ENCODE measurements at places on chromosomes 5 and 9.

DNA sequence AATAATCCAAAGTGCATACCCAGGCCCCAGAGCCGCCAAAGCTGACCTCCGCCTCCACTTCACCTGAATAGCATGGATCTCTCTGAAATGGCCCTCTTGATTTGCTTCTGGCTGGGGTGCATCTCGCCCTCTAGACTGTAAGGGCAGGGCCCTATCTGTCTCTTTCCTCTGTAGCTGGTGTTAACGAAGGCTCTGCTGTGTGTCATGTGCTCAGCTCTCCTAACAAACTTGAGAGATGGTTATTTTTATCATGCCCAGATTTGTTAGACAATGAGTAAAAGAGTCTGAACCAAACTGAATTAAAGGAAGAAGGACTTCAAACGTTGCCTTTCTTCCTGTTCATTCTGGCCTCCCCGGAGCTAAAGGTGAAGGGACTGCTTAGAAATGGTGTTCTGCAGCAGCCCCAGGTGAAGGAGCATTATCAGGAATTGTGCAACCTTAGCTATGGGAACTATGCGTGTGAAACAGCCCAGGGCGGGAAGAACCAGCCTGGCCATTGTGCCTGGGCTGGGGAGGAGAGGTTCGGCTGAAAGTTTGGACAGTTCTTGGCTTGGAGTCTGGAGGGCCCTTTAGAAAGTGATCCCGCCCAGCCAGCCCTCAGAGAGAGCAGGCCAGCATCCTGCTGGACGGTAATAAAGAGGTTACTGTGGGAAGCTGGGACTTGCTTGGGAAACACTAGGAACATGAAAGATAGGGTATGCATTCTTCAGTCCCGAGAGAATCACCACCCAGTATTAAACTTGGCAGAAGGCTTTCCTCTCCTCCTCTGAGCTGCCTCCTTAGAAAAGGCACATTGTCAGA, 73.5 kb downstream of the WWC1 start:
- no peak for DNase-seq

- no peak for DNase-seq
These were observed 38.0 kb upstream of the OSMR start for GRCh38 chr5:38807570-38808483.

DNA sequence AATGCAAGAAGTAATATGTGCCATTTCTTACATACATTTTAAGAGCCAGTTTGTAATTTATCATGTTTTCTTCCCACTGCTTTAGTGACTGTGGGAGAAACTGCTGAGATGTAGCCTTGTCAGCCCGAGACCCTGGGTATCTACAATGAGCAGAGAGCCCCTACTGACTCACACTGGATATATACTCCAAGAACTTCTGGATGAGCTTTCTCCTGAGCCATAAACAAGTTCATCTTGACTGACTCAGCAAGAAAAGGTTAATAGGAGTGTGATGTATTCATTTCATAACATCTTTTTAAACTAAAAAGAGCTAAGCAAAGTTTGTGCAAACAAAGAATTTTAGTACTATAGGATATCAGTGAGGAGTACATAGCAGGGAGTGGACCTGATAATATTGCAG, 182.5 kb downstream of the EDIL3 start:
- DNase-seq, result no peak

GRCh38 chr9:8071445-8071798, 271.8 kb upstream of the DMAC1 start:
- no peak for DNase-seq

DNA sequence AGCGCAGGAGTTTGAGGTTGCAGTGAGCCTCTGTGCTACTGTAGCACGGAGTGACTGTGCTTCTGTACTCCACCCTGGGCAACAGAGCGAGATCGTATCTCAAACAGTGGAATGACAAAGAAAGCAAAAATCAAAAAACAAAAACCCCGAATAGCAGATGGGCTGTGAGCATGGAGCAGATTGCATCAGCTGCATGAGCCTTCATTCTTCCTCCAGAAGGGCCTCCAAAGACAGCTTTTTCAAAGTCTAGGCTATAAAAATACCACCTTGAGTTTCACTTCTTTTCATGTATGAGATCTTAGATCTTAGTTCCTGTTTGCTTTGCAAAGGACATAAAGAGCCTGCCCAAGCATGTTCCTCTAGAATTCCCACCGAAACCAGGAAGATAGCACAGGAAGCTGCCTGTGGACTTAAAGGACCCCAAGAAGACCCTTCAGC, 15.0 kb upstream of the HSPB3 start:
- no peak for DNase-seq

GRCh38 chr9:13478160-13478559, 198.7 kb upstream of the MPDZ start:
- DNase-seq, result no peak

DNA sequence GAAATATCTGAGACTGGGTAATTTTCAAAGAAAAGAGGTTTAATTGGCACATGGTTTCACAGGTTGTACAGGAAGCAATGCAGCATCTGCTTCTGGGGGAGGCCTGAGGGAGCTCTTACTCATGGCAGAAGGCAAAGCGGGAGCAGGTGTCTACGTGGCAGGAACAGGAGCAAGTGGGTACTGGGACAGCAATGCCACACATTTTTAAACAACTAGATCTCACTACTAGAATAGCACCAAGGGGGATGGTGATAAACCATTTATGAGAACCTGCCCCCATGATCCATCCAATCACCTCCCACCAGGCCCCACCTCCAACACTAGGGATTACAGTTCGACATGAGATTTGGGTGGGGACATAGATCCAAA, 47.6 kb upstream of the HOMER1 start:
- no peak for DNase-seq

DNA sequence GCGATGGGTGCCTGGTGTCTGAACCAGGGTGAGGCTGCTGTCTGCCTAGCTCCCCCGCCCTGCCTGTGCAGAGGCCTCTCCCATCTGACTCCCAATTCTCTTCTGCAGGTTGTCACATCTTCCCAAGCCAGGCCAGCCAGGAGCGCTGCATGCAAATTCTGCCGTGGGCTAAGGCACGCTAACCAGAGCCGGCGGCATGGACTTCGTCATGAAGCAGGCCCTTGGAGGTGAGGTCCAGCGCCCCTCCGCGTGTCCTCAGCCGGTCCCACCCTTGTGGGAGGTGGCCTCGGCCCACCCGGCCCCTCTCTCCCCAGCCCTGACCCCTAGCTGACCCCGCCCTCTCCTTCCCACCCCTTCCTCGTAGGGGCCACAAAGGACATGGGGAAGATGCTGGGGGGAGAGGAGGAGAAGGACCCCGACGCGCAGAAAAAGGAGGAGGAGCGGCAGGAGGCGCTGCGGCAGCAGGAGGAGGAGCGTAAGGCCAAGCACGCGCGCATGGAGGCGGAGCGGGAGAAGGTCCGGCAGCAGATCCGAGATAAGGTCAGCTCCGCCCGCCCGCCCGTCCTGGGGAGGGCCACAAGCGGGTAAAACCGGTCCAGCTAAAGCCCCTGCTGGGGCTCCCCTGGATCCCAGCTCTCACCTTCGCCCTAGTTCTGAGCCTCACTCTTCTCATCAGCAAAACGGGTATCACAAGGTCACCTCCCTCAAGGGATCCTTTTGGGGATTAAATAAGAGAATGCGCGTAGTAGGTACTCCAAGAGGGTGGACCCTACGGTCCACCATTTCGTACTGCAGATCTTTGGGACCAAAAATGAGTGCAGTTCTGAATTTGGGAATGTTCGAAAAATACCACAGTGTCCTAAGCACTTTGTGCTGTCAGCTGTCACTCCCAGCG, 7.4 kb downstream of the CPLX2 start:
- DNase-seq, result no peak

DNA sequence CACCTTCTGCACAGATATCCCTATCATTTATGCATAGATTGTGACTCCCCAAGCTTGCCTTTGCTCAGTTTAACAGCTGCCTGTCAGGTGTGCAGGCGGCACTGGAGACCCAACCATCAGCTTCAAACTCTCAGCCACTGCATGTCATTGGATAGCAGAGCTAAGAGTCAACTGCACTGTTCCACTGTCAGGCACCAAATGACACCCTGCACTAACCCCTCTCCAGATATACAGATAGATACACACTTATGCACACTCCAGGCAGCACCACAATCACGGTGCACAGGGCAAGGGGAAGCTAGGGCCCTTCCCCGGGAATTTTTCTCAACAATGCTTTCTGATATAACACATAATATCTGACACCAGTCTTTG, 142.3 kb downstream of the BNC2 start:
- no peak for DNase-seq

GRCh38 chr9:69945671-69946141, 97.9 kb upstream of the MAMDC2 start:
- DNase-seq, result no peak

GRCh38 chr5:36558641-36559040, 47.8 kb upstream of the SLC1A3 start:
- DNase-seq, result no peak

GRCh38 chr9:9124616-9125015, 1325.0 kb upstream of the DMAC1 start:
- DNase-seq, result no peak

- no peak for DNase-seq
These were observed 27.6 kb downstream of the ZBTB43 start for GRCh38 chr9:126832440-126832839.

DNA sequence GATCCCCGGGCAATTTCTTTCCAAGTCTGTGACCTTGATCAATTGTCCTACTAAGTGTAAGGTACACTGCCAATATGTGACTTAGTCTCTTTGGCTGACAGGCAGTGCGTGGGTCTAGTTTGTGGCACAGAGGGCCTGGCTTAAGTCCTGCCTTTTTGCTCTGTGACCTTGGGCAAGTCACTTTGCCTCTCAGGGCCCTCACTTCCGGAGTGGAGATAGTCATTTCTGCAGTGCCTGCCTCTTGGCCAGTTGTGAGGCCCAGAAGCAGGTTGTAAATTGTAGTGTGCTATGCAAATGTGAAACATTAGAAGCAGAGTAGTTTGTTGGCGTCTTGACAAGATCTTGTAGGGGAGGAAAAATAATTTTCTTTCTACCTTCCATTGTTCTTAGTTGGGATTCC, 39.0 kb downstream of the KIF4B start:
- DNase-seq, result no peak

DNA sequence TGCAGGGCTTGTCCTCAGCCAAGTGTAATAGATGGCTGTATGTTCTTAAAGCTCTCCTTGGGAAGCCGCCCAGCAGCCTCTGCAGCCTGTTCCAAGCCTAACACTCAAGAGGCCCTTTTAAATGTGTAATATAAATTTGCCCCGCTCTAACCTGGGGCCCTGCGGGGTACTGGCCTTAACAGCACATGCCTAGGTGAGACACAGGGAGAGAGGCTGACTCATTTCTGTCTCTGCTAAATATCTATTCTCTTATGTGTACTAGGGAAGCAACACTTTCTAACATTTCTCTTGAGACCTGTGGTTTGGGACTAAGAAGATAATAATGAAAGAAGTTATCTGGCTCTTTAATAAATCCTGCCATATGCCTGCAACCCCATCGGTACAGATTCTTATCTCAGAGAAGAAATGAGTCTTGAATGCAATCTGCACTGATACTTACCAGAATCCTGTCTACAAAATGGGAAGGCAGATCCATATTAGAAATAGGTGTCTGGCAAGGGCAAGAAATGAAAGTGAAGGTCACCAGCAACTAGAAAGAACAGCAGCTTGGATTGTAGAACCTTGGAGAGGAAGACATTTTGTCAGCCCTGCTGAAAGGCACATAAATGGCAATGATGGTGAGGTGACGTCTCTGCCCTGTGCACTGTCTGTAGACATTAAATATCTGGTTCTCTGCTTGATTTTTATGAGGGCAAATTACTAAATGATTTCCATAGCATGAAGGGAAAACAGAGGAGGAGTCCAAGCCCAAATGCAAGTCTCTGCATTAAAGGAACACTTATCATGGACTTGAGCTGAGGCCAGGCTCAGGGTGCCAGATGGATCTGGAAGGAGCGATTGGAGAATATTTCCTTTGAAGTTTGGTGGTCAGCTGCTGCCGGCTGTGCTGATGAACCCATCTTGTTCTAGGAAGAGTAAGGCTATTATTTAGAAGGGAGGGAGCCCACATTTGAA, 14.5 kb upstream of the TGFBI start:
- no peak for DNase-seq

- no peak for DNase-seq
These were observed 9.4 kb upstream of the ANXA6 start for GRCh38 chr5:151167022-151167421.

- DNase-seq, result no peak
These were observed 215.5 kb downstream of the CYLC2 start for GRCh38 chr9:103210607-103211006.

DNA sequence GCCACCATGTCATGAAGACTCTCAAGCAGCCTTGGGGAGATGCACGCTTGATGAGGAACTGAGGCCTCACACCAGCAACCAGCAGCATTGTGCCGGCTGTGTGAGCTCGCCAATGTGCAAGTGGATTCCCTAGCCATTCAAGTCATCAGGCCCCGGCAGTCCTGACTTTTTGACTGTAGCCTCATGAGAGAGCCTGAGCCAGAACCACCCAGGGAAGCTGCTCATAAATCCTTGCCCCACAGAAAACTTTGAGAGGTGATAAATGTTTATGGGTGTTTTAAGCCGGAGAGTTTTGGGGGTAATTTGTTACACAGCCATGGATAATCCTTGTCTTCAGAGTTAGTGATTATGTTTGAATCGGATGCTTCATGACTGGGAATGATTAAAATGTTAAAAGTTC, 44.7 kb downstream of the FAM240B start:
- no peak for DNase-seq

- DNase-seq, result no peak
These were observed 54.6 kb downstream of the FYB1 start for GRCh38 chr5:39164529-39165402.

- no peak for DNase-seq
These were observed 11.4 kb upstream of the DAB2IP start for GRCh38 chr9:121640076-121640475.

DNA sequence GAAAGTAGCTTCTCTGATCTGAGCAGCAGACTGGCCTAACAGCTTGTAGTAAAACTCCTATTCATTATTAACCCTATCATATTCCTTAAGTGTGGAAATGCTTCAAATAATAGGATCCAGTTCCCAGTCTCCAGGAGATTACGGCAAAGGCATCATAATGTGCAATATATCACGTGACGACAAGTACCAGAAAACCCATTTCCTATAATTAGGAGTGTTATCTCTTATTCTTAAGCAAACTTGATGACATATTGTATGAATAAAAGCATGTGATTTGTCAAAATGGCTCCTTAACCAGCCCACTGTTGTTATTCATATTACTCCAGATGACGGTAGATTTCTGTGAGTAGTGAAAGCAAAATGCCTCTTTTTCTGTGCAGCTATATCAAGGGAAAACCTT, 2.9 kb downstream of the SV2C start:
- no peak for DNase-seq

- no peak for DNase-seq
These were observed 32.4 kb downstream of the STK32A start for GRCh38 chr5:147267082-147267832.

- no peak for DNase-seq
These were observed 61.4 kb downstream of the UGCG start for GRCh38 chr9:111957856-111958631.

- DNase-seq, result no peak
These were observed 81.9 kb upstream of the SLC30A5 start for GRCh38 chr5:69011910-69012309.

DNA sequence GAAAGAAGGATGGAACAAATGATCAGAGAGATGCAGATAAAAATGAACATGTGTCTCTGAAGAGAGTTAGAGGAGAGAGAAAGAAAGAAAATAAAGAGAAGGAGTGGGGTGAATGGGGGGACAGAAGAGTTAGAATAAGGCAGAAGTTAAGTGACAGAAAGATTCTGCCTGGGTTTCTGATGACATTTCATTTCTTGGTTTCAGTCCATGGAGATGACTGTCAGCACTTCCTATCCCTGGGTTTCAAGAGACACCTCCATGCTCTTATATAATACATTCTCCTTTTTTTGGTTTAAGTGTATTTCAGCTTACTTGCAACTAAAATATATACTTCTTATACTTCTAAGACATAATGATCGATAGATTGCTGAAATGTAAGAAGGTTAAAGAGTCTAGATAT, 213.0 kb upstream of the IL12B start:
- no peak for DNase-seq
